ENCODE measurements at places on chromosomes 1 and 21. TPM values are rescaled to one million over a fixed set of nuclear protein-coding genes. Genes with fewer than 3 reads are reported as not detected.

- no peak for DNase-seq
Measured at GRCh38 chr1:177571076-177571475, 398.8 kb downstream of the SEC16B start.

- no peak for DNase-seq
Measured at GRCh38 chr1:115729756-115730155, 38.8 kb downstream of the CASQ2 start.

- DNase-seq, result peak; percentile 26
Measured at GRCh38 chr1:58773406-58773840, 10.4 kb downstream of the JUN start.

DNA sequence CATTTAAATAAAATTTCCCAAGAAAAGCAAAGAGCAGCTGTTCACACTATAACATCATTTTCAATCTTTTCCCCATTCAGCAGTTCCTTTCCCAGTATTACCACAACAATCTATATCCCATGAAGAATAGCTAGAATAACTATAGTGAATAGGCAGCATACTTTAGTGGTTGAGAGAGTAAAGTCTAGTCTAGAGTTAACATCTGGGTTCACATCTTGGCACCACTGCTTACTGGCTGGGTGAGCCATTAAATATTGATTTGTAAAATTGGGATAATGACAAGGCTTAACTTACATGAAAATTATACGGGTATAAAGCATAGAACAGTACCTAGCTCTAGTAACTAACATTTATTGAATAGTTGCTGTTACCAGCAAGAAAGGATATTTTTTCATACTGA lies 14.4 kb downstream of the S100PBP start:
- DNase-seq, result no peak

DNA sequence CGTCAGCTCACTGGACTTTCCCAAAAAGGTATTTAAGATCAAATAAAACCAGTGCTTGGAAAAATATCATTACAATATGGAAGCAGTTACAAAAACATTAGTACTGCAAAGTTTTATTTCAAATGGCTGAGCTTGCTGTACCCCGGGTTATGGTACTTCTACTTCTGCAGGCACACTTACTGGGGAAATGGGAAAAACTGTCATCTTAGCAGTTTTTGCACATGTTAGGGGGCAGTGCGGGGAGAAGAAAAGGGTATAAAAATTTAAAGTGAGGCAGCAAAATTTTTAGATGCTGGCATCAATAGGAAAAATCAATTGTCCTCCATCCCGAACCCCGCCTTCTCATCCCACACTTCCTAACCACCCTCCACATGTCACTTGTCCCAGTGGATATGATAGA lies 133.4 kb downstream of the ATG4C start:
- DNase-seq, result no peak

DNA sequence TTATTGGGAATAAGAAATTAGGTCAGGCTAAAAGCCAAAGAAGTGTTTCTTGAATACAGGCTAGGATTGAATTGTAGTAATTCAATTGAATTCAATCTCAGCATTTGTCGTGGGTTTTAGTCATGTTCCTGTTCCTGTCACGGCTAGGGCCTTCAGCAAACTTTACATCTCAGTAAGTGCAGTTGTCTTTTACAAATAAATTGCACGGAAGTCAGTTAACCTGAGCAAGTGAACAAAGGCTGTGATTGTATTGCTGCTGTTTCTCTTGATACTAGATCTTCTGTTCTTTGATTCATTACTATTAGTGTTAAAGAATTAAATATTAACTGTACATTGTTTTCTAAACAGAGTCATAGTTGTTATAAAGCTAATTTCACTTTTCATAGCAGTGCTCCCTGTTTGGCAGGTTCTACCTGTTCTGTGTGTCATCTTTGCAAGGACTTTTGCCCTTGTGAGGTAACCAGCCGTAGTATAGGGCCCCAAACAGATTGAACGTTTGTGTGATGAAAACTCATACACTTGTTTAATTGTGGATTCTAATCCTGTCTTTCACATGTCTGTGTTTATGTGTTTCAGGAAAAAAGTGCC lies 164.4 kb downstream of the EDEM3 start:
- DNase-seq, result no peak

GRCh38 chr1:40703316-40703715 lies 11.8 kb downstream of the NFYC start:
- DNase-seq, result no peak

DNA sequence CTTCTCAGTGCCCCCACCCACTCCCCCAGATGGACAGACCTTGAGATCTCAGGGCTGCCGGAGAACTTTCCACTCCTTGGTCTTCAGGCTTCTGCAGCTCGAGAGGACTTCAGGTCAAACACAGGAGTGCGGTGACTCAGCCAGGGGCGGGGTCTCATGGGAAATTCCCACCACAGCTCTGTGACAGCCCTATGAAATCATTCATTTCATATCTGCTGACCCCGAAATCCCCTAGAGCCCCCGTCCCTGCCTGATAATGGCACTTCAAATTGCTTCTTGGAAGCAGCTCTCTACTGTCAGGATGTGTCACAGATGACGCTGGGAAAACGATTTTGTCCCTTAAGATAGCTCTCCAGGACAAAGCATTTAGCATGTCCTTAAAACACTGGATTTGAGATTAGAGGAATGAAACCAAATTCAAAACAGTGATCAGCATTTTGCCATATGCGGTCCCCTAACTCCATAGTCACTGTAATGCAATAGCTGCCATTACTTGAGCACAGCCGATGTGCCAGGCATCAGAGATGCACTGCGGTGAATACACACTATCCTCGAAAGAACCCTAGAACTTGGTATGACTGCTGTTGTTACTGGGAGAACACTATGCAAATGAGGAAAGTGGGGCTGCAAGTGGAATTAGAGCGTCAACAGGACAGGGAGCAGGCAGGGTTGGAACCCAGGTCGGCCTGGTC lies at the start of gene TNFRSF9:
TNFRSF9 (minus strand) TSS at position 95 of the 692 bp plus-strand sequence. CDS start 845 bp downstream, outside the sequence.
- DNase-seq, result no peak

DNA sequence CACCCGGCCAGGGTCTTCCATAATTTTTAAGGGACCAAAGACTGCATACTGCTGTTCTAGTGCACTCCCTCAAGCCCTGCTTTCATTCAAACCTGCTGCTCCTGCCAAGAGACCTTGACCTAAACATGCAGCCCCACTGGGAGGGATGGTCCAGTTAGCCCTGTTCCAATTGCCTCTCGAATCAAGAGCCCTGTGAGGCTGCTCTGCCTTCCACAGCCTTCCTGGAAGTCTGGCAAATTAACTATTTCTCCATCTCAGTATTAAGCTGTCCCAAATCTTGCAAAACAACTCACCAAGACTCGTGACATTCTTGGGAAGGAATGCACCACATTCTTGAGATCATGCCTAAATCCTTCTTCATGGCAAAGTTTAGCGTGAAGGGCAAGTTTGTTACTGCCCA lies 231.3 kb downstream of the C1orf94 start:
- no peak for DNase-seq

GRCh38 chr1:145879775-145880174 lies 5.9 kb downstream of the ANKRD35 start:
- no peak for DNase-seq

DNA sequence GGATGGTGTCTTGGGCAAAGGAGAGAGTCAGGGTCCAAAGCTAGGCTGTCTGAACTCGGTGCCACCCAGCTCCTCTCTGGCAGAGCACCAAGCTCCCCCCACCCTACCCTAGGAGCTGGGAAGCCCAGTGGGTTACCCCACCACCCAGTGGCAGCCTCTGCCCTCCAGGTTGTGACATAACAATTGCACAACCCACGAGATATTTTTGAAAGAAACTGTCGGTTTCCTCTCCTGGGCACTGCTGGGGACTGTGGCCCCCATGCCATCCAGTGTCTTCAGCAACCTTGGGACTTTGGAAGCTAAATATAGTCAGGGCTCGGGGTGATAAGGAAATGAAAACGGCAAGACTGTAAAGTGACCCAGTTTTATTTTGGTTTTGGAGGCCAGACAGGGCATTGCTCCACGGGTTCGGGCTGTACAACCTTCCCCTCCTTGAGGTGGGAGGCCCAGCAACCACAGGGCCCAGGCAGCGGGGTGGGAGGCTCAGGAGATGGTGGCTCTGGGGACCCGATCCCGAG lies 1.4 kb downstream of the CITED4 start:
- DNase-seq, result no peak

- DNase-seq, result peak; percentile 30
Measured at GRCh38 chr1:17984583-17984982, 123.0 kb upstream of the IGSF21 start.

DNA sequence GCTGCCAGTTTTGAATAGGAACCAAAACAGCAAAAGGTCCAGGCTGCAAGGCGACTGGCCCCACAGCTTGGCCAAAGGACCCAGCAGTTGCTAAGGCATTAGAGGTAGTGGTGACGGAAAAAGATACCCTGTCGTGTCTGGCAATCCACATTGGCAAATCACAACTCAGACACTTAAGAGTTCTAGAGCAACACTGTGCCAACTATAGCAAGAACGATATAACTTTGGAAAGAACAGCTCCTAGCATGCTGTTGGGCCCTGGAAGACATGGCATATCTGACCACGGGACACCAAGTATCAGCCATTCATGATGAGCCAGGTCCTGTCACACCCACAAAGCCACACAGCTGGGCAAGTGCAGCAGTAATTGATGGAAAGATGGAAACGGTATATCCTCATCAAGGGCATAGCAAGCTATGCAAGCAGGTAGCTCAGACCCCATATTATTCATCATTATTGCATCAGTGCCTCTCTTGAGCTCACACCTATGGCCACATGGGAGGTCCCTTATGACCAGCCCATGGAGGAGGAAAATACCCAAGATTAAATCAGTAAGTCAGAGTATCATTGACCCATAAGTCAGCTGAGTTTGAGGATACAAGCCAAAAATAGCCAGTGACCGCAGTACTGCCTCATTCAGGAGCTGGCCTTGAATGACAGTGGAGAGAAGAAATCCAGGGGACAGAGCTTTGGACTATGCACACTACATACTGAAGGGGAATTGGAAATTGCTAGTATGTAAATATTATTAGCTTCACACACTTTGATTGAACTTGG lies 221.2 kb downstream of the SETD4 start:
- DNase-seq, result no peak

DNA sequence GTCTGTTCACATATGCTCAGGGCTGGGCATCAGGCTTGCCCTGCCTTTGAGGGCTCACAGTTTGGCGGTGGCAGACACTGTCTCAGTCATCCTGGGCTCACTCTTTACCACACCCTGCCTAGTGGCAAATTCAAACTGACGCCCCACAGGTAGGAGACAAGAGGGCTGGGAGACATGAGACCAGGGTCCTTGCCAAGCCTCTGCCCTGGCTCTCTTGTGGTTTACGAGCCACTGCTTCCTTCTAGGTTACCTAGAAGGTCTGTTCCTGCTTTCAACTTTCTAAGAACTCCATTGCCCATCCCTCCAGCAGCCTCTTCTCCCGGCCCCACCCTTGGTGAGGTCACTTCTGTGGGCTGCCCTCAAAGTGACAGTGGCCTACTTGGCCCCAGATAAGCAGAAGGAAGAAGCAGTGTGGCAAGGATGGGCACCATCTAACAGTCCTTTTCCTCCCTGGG lies 10.5 kb downstream of the KIF21B start:
- DNase-seq, result peak; percentile 47

DNA sequence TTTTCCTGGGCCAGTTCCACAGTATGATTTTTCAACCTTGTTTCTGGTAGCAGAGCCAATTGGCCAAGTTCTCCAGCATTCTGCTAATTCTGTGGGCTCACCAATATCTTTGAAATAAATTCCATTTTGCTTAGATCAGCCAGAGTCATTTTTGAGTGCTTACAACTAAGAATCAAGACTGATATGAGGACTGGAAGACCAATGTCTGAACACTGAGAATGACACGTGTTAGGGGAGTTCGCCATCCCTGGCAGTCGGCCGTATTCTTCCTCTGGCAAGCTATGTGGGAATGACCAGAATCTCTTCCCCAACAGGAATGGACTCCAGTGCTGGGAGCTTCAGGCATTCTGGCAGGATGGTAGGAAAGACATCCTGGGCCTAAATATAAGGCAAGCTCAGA lies 4.9 kb upstream of the TENT5C start:
- DNase-seq, result no peak

DNA sequence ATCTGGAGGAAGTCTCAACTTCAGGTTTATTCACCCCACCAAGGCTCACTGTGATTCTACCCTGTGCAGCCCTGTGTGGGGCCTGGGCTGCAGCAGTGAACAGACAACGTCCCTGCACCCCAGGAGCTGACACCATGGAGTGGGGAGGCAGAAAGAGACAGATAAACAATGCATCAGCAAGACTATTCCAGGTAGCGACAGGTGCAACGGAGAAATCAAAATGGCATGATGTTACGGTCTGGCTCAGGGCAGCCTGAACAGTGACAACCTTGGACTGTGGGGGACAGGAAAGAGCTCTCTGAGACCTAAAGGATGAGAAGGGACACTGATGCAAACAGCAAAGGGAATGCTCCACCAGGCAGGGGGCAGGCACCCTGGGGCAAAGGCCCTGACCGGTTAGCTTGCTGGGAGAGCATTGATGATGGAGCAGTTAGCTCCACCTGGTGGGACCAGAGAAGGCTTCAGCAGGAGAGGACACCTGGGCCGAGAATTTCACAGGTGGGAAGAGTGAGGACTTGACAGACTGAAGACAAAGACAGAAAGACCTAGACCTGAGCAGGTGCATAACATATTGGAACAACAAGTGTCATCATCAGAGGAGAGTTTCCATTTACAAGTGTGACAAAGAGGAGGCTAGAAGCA lies 589.9 kb downstream of the MATN1 start:
- DNase-seq, result no peak

DNA sequence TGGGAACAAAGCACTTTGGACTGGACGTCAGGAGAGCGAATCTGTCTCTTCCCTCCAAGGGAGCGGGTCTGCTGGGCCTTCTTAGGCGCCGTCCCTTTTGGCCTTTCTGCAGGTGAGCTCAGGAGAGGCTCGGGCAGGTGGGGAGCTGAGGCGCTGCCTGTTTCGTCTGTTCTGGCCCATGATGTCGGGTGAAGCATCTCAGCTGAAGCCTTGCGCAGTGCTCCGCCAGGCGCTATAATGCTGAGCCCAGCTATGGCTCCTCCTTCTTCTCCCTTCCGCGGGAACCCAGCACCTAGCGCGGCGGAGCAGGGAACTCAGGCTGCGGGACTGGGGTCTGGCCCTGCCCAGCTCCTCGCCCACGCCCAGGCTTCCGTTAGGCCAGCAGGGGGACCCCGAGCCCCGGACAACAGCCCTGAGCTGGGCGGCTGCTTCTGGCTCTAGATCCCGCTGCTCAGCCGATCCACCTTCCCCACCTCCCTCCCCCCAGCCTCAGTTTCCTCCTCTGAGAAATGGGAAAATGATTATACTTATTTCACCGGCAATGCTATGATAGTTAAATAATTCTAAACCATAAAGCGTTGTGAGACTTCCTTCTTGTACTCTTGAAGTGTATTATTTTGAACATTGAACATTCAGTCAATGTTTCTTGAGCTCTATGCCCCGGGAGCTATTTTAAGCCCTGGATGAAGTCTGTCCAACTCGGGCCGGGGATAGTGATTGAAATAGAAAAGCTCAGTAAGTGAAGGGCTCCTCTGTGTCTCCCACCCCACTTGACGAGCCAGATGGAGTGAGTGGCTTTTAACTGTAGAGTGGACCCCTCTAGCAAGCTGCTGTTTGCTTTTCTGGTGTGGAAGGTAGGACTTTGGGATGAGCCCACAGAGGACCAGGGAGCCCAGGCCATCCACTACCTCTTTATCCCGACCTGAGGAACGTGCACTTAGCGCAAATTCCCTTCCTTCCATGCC lies 9.6 kb upstream of the ADORA1 start:
- peak; percentile 37 for DNase-seq

- no peak for DNase-seq
Measured at GRCh38 chr1:182674346-182675246, 9.8 kb downstream of the RGS8 start.

Gene ERICH3
- not detected for total RNA-seq

Gene LCE2B
- total RNA-seq, result not detected

Gene CD5L
- not detected for total RNA-seq

Gene GATAD2B
- 73.4 TPM for total RNA-seq

Gene CYYR1
- total RNA-seq, result not detected

Gene NTRK1
- total RNA-seq, result 2.0 TPM

Gene S1PR1
- 177 TPM for total RNA-seq

Gene FBXO2
- 2.1 TPM for total RNA-seq

Gene PADI1
- total RNA-seq, result not detected

Gene CFHR3
- total RNA-seq, result not detected

Data from activated CD4-positive, alpha-beta T cell treated with anti-CD3 and anti-CD28 coated beads, Interleukin-2, amount 10 ng/mL, durations not matched to agents 7 days and 5 days (primary cell).